Inflammatory macrophage (primary cell): ENCODE measurements at places on chromosomes 11 and 22.

DNA sequence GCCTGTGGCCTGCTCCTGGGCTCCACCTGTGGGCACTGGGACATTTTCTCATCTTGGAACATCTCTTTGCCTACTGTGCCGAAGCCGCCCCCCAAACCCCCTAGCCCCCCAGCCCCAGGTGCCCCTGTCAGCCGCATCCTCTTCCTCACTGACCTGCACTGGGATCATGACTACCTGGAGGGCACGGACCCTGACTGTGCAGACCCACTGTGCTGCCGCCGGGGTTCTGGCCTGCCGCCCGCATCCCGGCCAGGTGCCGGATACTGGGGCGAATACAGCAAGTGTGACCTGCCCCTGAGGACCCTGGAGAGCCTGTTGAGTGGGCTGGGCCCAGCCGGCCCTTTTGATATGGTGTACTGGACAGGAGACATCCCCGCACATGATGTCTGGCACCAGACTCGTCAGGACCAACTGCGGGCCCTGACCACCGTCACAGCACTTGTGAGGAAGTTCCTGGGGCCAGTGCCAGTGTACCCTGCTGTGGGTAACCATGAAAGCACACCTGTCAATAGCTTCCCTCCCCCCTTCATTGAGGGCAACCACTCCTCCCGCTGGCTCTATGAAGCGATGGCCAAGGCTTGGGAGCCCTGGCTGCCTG, 1.4 kb downstream of the SMPD1 start:
- no peak for DNase-seq

- DNase-seq, result no peak
Measured at GRCh38 chr11:130872102-130872501, 44.2 kb downstream of the SNX19 start.

- peak; percentile 14 for DNase-seq
Measured at GRCh38 chr11:111602865-111603610, 789 bp downstream of the SIK2 start.

DNA sequence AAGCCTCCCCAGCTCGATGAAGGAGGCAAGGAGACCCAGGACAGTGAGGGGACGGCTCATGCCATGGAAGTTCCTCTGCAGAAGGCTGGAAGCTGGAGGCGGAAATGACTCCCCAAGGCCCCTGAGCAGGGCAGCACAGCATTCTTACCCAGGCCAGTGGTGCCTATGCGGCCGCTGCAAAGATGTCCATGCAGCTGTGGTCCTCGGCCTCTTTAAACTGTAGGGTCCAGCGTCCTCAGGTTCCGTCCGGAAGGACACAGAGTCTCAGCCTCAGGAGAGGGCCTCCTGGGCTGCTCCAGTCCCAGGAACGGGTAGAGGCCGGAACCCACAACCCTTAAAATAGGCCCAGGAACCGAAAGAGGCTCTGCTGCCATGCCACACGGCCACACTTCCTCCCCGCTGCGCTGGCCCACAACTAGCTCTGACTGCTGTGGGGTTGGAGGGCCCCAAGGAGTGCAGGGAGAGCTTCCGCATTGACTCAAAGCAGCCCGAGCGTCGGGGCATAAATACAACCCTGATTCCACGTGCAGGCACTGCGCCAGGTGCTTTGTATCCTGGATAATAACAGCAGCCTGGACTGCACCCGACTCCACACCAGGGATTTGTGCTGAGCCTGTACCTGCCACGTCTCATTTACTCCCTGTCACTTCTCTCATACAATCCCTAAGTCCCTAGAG, 5.5 kb downstream of the KIAA0930 start:
- DNase-seq, result peak; percentile 85

GRCh38 chr22:43798492-43798891, 13.6 kb downstream of the EFCAB6 start:
- peak; percentile 13 for DNase-seq

DNA sequence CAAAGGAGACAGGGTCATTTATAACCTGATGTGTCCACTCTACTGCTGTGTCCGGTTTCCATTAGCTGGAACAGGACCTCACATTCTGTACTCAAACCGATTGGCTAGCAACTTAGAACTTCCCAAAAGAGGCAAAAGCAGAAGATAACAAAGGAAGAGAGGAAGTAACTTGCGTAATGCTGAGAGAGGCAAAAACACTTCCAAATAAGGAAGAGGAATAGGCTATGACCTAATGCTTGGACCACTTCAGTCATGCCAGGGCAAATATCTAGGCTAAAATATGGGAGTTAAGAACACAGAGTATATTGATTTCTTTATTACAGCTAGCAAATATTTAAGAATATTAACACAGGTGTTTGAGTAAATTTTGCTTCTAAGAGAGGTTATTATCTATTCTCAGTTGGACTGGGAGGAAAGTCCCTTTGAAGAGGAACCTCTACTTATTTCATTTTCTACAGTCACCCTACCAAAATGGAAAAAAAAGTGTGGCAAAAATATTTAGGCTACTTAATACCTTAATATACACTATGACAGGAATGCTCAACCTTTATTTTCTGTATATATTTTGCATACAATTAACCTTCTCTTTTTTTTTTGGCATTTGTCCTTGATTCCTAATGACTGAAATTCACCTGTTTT, 499.8 kb upstream of the CHORDC1 start:
- DNase-seq, result peak; percentile 66

GRCh38 chr11:1522081-1522424, 35.5 kb upstream of the MOB2 start:
- no peak for DNase-seq

- DNase-seq, result no peak
Measured at GRCh38 chr11:131121426-131122333, 205.4 kb upstream of the SNX19 start.

DNA sequence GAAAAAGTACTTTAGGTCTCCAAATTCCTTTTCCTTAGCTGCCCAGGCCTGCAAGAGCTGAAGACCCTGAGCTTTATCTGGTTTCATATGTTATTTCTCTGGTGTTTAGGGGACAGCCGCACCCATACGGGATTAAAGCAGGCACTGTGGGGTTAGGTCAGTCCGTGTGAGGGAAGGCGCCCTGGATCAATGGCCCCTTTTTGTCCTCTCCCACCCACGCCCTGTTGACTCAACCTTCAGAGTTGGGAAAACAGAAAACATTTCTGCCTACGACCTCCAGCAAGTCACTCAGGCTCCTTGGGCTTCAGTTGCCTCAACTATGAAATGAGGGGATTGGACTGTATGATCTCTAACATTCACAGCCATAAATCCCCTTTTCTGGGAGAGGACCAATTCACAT, 55.2 kb upstream of the BARX2 start:
- DNase-seq, result peak; percentile 55

GRCh38 chr11:59295435-59295834, 63.3 kb upstream of the OR5AN1 start:
- no peak for DNase-seq

- DNase-seq, result no peak
Measured at GRCh38 chr22:31106731-31107177, 614 bp downstream of the SELENOM start.

- DNase-seq, result no peak
Measured at GRCh38 chr11:489610-490185, 17.3 kb downstream of the RNH1 start.

- no peak for DNase-seq
Measured at GRCh38 chr11:126939552-126939951, 61.0 kb downstream of the KIRREL3 start.

DNA sequence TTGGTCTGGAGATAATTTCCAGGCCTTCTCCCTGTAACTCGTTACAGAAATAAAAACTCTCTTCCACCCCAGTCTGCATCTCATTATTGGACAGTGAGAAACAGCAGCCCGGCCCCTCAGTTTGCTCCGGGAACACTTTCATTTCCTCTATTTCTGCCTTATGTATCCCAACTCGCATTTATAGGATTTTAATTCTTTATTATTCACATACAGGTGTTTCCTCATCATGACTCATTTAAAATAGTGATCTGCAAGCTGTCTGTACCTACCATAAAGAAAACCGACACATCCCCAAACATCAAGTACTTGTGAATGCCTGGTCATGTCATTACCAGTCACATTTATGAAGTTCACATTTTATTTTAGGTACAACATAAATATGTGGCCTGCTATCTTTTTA, 42.8 kb downstream of the PIWIL3 start:
- no peak for DNase-seq

DNA sequence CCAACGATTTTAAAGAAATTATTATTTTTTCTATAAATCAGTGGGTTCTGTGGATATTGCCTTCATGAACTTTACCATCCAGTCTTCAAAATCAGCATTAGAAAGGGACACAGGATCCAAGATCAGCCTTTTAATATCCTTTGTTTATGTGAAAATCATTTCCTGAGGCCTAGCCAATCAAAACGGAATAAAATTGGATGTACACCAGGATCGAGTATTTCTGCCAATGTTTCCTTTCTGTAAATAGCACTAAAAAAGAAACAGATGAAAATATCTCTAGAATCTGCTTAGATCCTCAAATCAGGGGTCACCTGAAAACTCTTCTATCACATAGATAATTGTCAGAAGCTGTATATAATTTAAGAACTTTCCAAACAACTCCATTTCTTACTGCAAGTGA, 1598.5 kb downstream of the LRRC4C start:
- no peak for DNase-seq

DNA sequence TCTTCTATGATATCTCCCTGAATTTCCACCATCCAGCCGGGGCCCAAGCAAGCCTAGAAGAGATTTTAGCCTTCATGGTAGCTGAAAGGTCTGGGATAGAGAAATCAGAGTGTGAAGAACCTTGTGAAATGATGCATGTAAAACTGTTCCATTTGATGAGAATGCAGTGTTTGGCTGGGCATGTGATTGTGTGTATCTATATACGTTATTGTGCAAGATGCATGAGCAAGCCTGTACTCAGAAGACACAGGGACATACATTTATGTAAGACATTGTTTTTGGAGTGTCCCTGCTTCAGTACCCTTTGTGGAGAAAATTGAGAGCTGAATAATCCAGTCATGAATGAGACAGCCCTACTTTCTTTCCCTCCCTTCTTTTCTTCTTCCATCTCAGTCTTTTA, 15.2 kb upstream of the OR52K2 start:
- DNase-seq, result peak; percentile 67

DNA sequence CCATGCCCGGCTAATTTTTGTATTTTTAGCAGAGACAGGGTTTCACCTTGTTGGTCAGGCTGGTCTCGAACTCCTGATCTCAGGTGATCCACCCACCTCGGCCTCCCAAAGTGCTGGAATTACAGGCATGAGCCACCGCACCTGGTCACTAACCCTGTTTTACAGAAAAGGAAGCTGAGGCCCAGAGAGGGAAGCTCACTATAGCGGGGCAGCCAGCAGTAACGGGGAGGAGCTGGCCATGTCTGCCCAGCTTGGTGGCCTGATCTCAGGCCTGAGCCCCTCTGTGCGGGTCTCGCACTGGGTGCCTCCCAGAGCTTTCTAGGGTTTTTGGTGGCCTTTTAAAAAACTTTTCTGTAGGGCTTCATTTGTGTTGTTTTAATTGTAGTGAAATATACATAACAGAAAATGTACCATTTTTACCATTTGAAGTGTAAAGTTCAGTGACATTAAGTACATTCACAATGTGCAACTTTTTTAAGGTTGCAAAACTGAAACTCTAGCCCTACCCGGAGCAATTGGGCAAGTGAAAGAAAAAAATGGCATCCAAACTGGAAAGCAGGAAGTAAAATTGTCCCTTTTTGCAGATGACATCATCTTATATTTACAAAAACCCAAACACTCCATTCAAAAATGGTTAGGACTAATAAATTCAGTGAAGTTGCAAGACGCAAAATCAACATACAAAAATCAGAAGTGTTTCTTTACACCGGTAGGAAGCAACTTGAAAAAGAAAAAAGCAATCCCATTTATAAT, 14.5 kb upstream of the CYTH4 start:
- peak; percentile 88 for DNase-seq

DNA sequence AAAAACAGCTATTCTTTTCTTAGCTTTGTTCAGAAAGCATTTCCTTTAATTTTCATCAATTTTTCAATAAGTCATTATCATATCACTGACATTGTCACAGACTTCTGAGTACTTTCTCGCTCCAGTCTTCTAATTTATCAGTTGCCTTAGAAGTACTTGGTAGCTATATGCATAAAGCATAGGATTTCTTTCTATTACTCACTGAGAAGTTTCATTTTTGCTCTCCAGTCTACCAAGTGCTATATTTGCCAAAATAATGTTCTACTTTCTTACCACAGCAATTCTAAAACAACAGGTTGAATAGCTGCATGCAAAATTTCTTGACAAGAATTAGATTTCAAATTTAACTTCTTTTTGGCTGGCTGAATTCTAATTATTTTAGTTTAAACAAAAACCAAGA, 116.3 kb downstream of the STK33 start:
- no peak for DNase-seq

- DNase-seq, result no peak
Measured at GRCh38 chr11:58739725-58740430, 8.1 kb upstream of the GLYAT start.

DNA sequence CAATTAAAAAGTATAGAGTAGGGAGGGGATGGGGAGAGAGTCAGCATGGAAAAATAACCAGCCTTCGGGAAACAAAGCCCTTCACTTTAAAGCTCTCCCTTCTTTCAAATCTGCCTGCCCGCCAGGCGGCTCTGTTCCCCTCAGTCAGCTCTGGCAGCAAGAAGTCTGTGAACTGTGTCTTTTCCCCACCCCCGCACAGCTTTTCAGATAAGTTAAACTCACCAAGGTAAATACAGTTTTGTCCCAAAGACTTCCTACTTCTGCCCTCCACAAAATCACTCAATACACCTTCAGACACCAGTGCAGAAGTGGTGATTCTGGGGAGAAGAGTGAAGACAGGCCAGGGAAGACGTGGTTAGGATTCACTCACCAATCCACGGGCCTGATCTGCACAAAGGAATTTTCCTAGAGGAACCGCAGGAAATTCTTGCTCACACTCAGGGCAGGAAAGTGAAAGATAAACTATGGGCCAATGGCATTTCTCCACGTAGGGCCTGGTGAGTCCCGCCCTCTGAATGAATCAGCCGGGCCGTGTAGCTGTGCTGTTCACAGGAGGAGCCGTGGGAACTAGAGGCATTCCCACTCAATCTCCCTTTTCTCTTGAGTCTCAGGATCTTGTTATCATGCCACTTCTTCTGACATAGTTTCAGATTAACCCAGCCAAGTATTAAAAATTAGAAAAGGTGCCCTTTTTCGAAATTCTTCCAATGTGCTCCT, at the start of gene TRIM5:
TRIM5 (minus strand) TSS at position 429 of the 717 bp plus-strand sequence. CDS start 4,897 bp downstream, outside the sequence.
- peak; percentile 88 for DNase-seq

GRCh38 chr22:19707347-19708290, 6.7 kb upstream of the SEPTIN5 start:
- DNase-seq, result no peak

DNA sequence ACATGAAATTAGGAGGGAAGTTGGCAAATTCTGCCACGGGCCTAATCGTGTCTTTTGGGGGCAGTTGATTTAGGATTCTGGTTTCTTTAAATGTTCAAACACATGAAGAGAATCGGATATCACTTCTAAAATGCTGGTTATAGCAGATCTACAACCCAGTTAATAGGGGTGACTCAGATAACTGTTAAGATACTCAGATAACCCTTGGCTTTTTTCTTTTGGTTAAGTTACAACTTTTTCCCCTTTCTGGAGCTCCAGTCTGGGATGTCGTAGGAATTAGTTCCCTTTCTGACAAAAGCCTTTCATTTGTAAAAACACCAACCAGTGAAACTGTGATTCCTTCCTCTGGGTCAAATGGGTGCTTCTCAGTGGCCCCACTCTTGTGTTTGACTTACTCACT, 976 bp downstream of the DEPDC7 start:
- peak; percentile 24 for DNase-seq
